ENCODE measurements at places on chromosomes 1 and 21.

- DNase-seq, result no peak
Observed at GRCh38 chr1:61638911-61639605, 85.9 kb downstream of the TM2D1 start.

- DNase-seq, result no peak
Observed at GRCh38 chr1:26539722-26540121, 10.2 kb downstream of the RPS6KA1 start.

GRCh38 chr1:159925719-159926078 lies 392 bp upstream of the TAGLN2 start:
- DNase-seq, result no peak

GRCh38 chr1:184747089-184747955 lies 7.3 kb downstream of the EDEM3 start:
- DNase-seq, result no peak

GRCh38 chr1:64675718-64676345 lies 69.0 kb upstream of the RAVER2 start:
- DNase-seq, result no peak

GRCh38 chr1:21568809-21569385 lies 59.7 kb downstream of the ALPL start:
- DNase-seq, result no peak

DNA sequence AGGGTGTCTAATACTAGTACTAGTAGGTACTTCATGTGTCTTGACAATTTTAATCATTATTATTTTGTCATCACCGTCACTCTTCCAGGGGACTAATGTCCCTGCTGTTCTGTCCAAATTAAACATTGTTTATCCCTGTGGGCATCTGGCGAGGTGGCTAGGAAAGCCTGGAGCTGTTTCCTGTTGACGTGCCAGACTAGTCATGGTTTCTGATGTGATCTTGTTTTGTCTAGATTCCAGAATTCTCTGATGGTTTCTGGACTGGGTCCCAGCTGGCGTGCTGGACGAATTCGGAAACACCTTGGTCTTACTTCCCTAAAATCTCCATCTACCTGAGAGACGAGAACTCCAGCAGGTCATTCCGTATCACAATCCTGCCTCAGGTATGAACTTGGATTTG lies 66.1 kb upstream of the FAM3B start:
- no peak for DNase-seq

DNA sequence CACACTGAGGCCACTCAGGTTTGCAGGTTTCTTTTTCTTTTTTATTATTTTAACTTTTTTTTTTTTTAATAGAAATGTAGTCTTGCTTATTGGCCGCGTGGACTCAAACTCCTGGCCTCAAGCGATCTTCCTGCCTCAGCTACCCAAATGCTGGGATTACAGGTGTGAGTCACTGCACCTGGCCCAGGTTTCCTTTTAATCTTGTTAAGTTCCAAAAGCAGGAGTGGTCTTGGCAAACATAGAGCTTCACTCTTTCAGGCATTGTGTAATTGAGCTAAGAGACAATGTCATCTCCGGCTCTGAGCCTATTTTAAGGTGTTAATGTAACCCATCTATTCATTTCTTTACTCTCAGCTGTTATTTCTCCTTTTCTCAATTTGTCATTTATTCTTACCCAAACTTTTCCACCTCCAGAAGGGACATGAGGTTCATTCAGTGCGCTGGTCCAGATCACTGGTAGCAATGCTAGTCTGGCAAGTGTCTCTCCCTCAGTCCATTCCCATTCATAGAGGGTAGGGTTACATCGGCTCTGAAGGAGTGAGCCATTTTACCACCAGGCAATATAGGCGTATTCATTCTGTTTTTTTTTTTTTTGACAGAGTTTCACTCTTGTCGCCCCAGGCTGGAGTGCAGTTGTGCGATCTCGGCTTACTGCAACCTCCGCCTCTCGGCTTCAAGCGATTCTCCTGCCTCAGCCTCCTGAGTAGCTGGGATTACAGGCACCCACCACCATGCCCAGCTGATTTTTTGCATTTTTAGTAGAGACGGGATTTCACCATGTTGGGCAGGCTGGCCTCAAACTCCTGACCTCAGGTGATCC lies 11.3 kb upstream of the MFSD2A start:
- DNase-seq, result no peak

- no peak for DNase-seq
Observed at GRCh38 chr1:21295002-21295401, 4.7 kb upstream of the ECE1 start.

GRCh38 chr1:17140279-17140678 lies 21.0 kb upstream of the PADI2 start:
- DNase-seq, result no peak

- peak; percentile 51 for DNase-seq
Observed at GRCh38 chr1:206581571-206581981, 30.7 kb downstream of the EIF2D start.

GRCh38 chr1:40508375-40509341 lies at the start of gene EXO5:
EXO5 (plus strand) TSS chr1:40508767; CDS start chr1:40514545, 5,778 bp downstream.
- peak; percentile 81 for DNase-seq

- DNase-seq, result no peak
Observed at GRCh38 chr1:216168546-216168945, 254.7 kb downstream of the USH2A start.

DNA sequence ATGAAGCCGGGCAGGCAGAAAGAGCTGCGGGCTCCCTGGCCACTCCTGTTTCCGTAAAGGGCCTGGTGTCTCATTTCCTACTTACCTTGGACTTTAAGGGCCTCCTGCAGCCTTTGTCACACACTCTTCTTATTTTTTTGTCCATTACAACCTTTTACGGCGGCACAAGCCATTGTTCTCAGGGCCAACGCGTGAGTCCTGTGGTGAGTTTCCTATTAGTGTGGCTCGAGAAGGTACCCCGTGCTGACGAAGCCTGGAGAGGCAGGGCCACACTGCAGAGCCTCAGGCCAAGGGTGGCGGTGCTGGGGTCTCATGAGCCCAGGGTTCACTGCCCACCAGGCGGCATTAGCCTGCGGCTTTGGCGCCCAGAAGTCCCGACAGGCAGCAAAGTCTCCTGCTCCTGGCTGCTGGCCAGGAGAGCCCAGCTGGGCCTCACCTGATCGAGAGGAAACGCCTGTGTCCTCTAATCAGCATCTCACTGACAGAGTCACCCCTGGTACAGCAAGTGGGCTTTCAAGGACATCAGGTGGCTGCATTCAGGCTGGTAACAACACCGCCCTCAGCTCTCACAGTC lies 62.0 kb downstream of the SIK1 start:
- no peak for DNase-seq

DNA sequence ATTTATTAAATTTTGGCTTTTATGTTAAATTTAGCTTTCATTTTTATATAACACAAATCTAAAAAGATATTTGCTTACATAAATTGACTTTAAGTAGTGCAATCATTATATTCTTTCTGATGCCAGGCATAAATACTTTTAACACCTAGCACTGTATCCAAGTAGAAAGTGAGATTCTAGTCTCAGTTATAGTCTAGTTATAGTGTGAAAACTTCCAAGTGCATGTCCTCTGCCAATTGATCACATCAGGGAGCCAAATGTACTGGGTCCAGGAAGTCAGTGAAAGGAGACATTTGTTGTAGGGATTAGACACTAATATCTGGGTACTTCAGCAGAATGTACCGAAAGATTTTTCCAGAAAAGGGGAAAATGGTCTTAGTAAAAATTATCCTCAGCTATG lies 290.7 kb upstream of the ZRANB2 start:
- no peak for DNase-seq

DNA sequence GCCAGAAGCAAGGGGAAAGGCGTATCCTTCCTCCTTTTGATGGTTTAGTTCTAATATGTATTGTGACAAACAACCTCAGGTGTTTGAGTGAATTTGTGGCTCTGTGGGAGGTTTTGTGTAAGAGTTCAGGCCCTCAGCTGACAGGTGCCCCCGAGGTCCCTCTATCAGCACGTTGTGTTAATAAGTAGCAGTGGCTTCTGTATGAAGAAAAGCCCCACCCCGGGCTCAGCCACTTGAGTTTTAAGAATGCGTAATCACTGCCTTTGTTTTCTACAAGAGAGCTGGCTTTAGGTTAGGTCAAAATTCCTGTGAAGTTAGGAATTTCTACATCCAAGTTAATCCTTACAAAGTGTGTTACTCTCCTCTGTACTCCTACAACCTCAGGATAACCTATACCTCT lies 92.4 kb upstream of the PGBD5 start:
- DNase-seq, result peak; percentile 45

DNA sequence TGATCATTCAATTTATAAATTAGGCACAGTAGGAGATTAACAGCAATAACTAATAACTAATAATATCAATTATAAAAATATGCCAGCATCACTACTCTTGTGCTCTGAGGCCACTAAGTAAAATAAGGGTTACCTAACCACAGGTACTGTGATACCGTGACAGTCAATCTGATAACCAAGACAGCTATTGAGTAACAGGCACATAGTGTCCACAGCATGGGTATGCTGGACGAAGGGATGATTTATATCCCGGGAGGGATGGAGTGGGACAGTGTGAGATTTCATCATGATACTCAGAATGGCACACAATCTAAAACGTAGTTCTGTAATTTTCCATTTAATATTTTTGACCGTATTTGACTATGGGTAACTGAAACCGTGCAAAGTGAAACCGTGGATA lies 39.4 kb downstream of the CD46 start:
- no peak for DNase-seq

DNA sequence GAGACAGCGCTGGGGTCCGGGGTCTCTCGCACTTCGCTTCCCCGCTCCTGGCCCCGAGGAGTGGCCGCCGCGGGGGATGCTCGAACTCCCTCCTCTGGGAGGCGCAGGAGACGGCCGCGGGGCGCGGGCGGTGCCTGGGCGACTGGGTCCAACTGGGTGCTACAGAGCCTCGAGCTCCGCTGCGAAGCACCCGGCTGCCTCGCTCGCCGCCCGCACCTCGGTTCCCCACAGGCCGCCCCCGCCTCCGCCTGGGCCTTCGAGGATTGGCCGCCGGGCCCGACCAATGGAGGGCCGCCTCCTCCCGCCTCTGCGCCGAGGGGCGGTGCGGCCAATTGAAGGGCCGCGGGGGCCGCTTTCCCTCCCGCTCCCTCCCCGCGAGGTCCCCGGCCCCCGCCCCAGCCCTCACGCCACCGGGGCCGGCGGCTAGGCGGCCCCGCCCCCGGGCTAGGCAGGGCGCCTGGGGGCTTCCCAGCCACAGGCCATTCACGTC lies at the start of gene CNN3:
Gene CNN3 (minus strand): TSS at position 196 of the 490 bp plus-strand sequence. CDS start 216 bp downstream, outside the sequence.
- peak; percentile 92 for DNase-seq

- DNase-seq, result peak; percentile 71
Observed at GRCh38 chr1:202189001-202189790, 4.4 kb upstream of the LGR6 start.

GRCh38 chr1:214106375-214106774 lies 118.6 kb downstream of the PROX1 start:
- no peak for DNase-seq

DNA sequence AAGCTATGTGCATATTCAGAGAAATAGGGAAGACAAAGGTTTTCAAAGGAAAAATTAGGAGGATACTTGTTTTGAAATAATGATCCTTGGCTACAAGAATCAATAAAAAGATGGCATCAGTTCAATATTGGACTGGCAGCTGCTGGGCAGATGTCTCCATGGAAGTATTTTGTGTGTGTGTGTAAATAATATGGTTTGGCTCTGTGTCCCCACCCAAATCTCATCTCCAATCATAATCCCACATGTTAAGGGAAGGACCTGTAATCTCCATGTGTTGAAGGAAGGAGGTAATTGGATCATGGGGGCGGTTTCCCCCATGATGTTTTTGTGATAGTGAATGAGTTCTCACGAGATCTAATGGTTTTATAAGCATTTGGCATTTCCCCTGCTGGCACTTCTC lies 40.4 kb upstream of the LRRC7 start:
- DNase-seq, result no peak

DNA sequence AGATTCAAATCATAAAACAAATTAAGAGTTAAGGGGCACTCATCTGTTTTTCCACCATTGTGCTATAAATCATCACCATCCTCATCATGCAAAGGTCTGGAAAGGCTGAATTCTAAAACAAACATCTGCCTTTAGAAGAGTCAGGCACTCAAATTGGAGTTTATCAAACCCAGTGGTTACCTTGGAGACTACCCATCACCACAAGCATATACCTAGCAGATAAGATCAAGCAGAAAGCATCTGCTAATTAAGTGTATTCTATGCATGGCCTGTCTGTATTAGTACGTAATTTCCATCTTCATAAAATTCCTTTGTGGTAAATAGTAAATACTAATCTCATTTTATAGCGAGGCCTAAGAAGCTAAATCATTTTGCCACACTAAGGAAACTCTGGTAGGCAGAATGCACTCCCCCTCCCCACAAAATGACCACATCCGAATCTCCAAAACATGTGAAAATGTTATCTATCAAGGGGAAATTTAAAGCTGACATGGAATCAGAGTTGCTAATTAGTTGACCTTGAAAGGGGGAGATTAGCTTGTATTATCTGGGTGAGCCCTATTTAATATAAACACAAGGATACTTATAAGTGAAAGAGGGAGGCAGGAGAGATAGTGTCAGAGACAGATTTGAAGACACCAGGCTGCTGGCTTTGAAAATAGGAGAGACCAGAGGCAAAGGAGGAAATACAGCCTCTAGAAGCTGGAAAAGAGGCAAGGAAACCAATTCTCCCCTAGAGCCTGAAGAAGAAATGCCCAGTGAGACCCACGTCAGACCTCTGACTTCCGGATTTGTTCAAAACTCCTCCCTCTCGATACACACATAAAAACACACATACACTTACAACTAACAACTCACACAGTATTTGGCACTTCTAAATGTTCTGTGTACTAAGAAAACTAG lies 23.2 kb downstream of the ARID4B start:
- DNase-seq, result no peak

DNA sequence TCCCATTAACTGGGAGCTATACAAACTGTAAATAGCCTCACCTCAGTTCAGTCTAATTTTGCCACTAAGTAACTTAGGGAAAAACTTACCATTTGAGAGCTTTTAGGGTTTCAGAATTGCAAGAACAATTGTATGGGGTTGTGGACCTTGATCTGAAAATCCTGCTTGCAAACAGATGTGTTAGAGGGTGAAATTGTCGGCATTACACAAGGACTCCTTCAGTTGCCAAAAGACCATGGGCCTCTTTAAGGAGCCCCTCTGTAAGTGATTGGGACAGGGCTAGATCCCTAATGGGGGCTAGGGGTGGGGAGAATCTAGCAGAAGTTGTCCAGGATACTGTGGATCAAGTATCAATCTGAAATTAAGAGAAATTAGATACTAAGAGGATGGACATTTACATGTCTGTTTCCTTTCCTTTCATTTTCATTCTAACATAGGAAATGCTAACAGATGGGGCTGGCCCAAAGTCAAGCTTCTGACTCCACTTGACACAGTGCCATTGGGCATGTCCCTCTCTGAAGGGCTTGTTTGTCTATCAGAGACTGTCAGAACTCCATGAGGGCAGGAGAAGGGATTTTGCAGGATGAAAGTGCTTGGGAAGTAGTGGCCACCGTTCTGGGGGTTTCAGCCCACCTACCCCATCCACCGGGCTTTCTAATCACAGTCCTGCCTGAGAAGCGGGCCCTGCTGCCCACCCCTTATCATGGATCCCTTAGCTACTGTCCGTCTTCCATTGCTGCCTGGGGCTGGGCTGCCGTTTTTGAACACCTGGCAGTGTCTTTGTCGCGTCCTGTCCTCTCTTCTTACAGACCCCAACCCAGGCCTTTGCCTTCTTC lies 54.7 kb downstream of the STUM start:
- no peak for DNase-seq
